Esophagus muscularis mucosa (tissue), 4 donors: ENCODE measurements at places on chromosomes 13 and 19. TPM values are rescaled to one million over a fixed set of nuclear protein-coding genes. Genes with fewer than 3 reads are reported as not detected.

GRCh38 chr19:48819366-48819816 is 8.6 kb upstream of the BCAT2 start:
- peak overlapping the region; percentile 73 for H3K27ac ChIP-seq
- no peak overlapping the region for H3K4me3 ChIP-seq
- H3K27me3 ChIP-seq, result no peaks in the 10 kb centered on the region
- H3K4me1 ChIP-seq, result peaks cover 13% of the 10 kb centered on the region
- DNase-seq, result peak; percentile 97

DNA sequence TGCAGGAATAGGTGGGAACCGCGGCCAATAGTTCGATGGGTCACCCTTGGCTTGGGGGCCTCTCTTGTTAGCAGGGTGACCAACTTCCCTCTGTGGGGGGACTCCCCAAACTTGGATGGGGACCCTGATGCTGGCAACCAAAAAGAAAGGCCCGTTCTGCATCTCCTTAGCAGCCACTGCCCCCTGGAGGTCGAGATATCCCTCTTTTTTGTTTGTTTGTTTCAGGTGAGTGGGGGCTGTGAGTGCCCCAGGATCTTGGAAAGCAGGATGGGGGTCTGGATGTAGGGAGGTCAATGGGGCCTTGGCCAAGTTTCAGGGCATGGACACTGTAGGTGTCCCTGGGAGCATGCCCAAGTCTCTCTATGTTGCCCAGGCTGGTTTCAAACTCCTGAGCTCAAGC is 7.7 kb upstream of the CRTC1 start:
- no peaks in the 10 kb centered on the region for H3K27me3 ChIP-seq
- H3K36me3 ChIP-seq, result no peaks in the 10 kb centered on the region
- no peak for DNase-seq
- no peak overlapping the region for H3K27ac ChIP-seq
- H3K4me1 ChIP-seq, result peaks cover 61% of the 10 kb centered on the region
- H3K4me3 ChIP-seq, result no peak overlapping the region

DNA sequence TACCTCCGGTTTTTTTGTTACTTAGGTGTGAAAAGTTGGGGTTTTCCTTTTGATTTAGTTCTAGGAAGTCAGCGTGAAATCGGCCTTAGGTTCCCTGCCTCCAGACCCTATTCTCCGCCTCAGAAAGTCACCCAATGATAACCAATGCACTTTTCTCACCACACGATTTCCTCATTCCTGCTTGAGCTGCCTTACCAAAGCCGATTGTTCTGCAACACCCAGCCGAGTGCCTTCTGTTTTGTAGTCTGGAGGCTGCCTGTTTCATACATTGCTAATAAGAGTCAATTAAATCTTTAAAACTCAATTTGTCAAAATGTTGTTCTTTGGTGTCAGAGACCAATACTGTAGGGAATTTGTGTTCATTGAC is 39.7 kb downstream of the GJA3 start:
- H3K4me3 ChIP-seq, result peak overlapping the region; percentile 38
- no peaks in the 10 kb centered on the region for H3K27me3 ChIP-seq
- peaks cover 18% of the 10 kb centered on the region for H3K4me1 ChIP-seq
- no peaks in the 10 kb centered on the region for H3K36me3 ChIP-seq

Gene NKG7
- 4.1 TPM for total RNA-seq
